Forelimb muscle (tissue), 1 donor: ENCODE measurements at places on chromosomes 4 and X.

DNA sequence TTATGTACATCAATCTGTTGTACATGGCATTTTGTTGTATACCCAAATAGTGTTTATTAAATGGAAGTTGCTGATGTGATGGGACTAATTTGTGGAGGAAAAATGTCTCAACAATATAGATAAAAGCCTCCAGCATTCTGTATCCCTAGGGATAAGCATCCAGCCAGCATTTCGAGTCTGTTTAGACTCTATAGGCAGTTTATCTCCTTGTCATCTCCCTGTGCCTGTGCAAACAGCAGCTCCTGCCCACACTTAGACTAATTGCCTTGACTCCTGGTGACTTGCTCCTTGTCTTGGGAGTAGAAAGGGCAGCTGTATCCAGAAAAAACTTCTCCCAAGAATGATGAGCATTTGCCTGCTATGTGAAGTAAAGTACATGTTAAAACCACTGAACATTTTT is 83.8 kb downstream of the DOCK11 start:
- DNase-seq: no peak

- no peak for DNase-seq
These were observed 3.1 kb downstream of the PHEX start for GRCh38 chrX:22035236-22035635.

- no peak for DNase-seq
These were observed 1886.4 kb upstream of the AGA start for GRCh38 chr4:179328627-179329026.

GRCh38 chr4:20422398-20422797 is 170.7 kb downstream of the SLIT2 start:
- no peak for DNase-seq

DNA sequence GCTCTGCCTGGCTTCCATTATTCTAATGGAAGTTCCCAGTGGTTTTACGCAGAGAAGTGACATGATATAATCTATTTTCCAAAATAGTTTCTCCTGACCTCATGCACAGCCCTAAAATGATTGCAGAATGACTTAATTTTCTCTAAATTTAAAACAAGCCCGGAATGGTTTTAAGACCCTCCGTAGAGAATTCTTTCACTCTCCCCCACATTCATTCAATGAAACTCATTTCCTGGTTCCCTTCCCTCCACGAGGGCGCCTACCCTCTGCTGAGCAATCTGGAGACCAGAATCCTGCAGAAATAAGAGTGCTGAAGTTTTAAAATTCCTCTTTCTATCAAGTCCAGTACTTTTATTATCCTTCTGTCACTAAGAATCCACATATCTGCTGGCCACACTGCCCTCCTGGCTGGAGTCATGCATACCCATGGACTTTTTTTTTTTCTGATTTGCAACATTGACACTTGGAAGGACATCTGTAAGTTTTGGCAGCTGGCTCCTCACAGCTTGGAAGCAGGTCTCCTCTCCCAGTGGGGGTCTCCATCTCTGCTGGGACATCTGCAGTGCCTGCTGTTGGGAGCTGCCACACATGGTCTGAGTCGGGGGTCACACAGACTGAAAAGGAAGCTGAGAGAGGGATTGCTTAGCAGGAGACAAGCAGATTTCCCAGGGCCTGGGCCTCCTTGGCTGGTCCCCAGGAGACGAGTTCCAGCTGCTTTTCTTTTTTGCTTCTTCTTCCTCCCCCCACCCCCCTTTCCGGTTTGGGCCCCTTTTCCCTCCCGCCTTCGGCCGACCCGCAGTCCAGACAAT is 86.1 kb downstream of the SOWAHB start:
- DNase-seq: no peak

DNA sequence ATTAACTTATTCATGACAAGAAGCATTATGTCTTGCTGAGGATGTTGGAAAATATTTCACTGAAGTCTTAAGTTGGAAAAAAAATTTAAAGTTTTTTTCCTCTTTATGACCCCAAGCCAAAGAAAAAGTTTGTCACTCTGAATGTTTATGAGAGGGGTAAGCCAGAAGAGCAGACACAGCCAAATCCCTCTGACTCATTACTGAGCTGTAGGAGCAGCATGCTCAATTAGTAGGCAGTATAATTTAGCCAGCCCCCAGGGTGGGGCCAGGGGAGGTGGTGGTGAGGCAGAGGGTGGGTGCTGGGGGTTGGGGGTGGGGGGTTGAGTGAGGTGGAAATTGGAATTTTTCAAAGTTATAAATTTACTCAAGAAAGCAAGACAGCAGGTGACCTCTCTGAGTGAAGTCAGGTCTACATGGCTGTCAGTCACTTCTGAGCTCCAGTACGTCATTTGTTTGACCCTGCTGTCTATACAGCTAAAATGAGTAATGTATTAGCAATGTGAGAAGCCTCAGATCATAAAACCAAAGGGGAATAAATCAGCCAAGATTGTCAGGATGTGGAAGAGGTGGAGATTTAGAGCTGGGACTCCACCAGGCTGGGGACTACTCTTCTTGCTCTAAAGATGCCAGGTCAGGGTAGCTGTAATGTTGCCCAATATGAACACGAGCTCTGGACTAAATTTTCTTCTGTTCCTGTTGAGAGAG is 98.8 kb upstream of the NDP start:
- DNase-seq: no peak

- DNase-seq: no peak
These were observed 31.1 kb downstream of the PRRG1 start for GRCh38 chrX:37380256-37380655.

- DNase-seq: no peak
These were observed 1.9 kb downstream of the CHRNA9 start for GRCh38 chr4:40337051-40337450.
